ENCODE measurements at places on chromosomes 4 and X.

GRCh38 chr4:8545439-8545765 lies 34.8 kb upstream of the GPR78 start:
- no peak for DNase-seq

DNA sequence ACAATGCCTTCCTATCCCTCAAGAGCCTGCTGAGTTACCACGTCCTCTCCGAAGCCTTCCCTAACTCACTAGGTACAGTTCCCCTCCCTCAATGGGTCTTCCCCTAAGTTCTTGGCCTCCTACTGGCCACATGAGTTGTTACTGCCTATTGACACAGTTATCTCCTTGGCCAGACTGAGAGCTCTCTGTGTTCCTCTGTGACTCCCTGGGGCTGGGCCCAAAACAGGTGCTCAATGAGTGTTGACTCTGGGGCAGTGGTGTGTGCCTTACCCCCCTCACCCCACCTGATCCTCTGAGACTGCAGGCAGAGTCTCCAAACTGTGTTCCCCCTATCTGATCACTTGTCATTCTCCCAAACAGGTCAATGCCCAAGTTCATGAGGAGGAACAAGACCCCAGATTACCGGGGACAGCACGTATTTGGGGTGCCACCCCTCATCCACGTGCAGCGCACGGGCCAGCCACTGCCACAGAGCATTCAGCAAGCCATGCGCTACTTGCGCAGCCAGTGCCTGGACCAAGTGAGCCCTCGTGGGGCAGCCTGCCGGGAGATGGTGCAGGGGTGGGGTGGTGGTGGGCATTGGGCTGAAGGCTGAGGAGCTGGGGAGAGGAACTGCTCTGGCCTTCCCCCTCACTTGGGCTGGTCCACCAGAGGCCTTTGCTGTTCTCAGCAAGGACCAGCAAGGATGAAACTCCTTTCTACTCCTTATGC lies 72.6 kb downstream of the STARD8 start:
- no peak for DNase-seq

DNA sequence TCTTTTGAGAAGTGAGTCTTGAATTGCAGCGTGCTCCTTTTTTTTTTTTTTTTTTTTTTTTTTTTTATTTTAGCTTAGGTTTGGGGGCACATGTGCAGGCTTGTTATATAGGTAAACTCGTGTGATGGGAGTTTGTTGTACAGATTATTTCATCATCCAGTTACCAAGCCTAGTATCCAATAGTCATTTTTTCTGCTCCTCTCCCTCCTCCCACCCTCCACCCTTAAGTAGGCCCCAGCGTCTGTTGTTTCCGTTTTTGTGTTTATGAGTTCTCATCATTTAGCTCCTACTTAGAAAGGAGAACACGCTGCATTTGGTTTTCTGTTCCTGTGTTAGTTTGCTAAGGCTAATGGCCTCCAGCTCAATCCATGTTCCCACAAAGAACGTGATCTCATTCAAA lies 81.3 kb upstream of the TSPAN5 start:
- no peak for DNase-seq

DNA sequence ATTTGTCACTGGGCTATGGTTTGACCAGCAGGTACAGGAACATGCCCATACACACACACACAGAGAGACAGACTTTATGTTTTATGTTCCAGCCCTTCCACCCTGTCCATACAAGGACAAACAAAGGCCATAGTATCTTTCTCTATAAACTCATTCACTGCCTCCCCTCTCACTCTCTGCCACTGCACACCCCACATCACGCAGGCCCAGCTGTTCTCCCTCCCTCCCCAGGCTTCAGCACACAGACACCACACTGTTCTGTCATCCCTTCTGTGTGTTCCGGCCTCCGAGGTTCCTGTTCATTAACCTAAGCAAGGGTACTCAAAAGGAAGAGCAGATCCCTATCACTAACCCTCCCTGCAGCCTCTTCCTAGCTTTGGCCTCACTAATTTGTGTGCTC lies 17.8 kb downstream of the LAS1L start:
- DNase-seq, result no peak

DNA sequence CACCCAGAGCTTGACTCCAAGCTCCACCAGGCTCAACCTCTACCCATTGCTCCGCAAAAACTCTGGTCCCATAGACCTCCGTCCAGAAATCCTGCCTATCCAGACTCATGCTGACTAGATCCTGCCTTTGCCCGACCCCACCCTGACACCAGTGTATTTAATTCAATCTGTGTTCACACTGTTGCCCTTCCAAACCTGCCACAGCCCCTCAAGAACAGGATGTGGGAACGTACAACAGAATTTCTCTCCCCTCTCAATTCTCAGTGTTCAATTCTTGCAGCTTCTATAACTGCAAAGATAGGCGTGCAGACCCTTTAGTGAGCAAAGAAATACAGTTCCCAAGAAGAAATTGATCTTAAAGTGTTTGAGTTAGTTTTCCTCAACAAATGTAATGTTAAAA lies 154.2 kb upstream of the FRG1 start:
- DNase-seq, result no peak

- DNase-seq, result no peak
Observed at GRCh38 chr4:38152305-38152704, 192.1 kb downstream of the PTTG2 start.

GRCh38 chrX:38117485-38117884 lies 103.2 kb downstream of the SRPX start:
- no peak for DNase-seq

DNA sequence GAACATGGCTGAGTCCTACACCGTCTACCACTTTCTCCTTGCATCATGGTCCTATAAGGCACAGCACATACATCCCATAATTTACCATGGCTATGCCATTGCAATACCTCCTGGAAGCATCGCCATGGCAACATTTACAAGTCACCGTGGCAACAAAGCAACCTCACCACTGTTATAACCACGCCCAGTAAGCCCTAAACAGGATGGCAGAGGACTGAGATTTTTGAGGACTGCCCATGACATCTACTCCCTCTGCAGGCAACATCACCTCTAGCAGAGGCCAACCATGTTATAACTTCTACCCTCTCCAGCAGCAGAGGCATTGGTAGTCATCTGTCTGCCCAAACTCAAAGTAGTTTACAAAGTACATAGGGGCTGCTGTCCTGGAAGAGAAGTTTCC lies 29.7 kb downstream of the BCOR start:
- no peak for DNase-seq

DNA sequence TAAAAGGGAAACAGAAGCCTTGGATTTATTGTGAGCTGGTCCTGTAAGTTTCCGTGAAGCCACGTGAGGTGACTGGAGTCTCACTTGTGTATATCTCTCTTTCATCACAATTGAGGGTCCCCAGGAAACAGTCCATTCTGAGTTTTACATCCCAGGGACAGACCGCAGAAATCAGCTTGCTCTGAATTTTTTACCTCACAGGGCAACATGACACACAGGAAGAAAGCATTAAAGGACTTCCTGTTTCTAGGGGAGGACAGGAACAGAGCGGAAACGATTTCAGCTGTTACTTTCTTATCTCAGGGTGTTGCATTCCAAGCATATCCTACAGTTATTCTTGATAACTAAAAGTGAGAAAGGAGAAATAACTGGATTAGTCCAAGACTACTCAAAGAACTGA lies 553.5 kb downstream of the TRAM1L1 start:
- no peak for DNase-seq

- no peak for DNase-seq
Observed at GRCh38 chr4:182245541-182246215, 2.5 kb downstream of the TENM3 start.

DNA sequence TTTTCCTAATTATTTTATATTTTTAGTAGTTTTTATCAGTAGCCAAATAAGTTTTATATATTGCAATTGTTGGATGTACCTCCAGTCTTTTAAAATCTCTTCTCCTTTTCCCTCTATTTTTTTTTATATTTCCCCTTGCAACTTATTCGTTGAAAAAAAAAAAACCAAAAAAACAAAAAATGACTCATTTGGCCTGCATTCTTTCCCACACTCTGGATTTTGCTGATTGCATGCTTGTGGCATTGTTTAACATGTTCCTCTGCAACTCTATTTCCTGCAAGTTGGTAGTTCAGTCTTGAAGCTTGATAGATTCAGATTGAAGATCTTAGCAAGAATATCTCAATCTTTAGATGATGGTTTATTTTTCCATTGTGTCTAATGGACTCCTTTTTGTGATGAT lies 260.6 kb upstream of the BOD1L1 start:
- no peak for DNase-seq

DNA sequence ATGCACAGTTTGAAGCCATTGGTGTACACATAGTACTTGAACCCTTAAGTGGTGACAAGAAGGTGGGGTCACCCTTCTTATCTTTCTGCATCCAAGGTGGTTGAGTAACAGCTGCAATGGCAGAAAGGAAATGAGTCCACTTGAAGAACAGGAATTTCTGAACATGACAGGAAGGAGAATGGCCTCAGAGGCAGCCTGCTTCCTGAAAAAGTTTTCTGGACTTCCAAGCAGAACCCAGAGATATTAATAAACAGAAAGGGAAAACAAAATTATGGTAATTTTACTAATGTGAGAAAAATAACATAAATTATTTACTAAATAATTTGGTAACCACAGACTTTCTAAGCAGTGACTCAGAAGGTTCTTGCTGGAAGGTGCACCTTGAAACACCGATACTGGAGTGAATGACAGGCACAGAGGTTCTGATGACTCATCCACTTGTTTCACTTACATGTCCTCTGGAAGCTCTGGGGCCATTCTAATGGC lies 119.9 kb upstream of the HS3ST1 start:
- no peak for DNase-seq

DNA sequence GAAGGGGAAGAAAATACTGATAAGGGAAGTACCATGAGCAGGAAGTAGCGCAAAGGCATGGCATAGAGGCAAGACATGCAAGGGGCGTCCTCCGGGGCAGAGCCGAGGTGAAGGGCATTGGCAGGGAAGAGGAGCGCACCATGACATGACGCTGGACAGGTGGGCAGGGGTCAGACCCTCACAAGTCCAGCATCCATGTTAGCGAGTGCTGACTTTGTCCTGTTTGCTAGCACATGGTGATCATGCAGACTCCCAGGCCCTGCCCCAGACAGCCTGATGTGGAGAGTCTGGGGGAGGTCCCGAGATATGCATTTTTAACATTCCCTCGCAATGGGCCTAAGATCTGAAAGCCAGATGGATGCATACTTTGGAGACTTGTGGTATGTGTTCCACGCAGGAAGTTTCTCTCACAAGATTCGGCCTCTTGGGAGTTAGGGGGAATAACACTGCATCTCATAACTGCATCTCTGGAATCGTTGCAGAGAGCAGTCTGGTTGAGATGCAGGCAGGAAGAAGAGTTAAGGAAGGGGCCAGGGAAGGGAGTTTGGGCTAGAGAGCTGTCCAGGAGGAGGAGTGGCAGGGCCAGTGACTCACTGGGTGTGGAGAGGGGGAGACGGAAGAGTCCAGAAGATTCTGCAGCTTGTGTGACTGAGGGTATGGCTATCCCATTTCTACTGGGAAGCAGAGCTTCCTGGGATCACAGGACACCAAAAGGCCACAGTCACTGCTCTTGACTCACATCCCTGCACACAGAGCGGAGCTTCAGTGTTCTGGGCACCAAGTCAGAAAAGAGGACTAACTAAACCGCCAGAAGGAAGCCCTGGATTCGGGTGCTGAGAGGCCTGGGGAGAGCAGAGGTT lies 59.7 kb downstream of the FAM184B start:
- DNase-seq, result no peak

- DNase-seq, result no peak
Observed at GRCh38 chr4:60619531-60620305, 580.4 kb upstream of the ADGRL3 start.

DNA sequence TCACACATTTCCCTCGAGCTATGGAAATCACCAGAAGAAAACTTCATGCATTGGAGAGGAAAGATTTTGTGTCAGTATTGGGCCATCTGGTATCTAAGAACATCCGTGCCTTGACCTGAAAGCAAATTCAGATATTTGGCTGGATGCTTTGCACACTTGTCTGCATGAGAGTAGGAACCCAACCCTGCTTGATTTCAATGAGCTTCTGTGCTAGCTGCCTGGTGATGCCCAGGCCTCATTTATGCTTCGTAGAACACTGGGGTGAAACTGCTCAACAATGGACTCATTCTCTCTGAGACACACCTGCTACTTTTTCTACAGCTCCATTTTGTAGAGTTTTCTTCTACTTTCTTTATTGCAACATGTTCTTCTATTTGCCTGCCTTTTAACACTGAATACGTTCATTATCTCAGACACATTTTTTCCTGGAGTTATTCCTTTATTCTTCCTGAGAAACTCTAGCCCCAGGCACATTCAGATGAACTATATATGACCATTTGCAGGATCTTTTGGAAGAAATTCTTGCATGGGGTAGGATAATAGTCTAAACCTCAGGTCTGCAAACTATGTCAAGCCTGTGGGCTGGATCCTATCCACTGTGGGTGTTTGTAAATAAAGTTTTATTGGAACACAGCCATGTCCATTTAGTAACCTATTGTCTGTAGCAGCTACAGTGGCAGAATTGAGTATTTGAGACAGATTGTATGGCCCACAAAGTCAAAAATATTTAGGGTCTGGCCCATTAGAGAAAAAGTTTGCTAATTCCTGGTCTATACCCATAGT lies 83.8 kb upstream of the CLCN4 start:
- no peak for DNase-seq

DNA sequence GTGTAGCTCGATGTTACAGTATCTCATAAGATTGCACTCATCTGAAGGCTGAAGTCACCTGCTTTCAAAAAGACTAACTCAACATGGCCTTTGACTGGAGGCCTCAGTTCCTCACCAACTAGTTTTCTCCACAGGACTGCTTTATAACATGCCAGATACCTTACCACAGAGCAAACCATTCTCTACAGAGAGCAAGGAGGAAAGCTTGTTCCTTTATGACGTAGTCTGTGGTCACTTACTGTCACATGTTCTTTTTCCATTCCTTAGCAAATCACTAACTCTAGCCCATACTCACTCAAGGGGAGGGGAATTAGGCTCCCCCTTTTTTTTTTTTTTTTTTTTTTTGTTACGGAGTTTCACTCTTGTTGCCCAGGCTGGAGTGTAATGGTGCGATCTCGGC lies 3.2 kb downstream of the THAP9 start:
- DNase-seq, result no peak

DNA sequence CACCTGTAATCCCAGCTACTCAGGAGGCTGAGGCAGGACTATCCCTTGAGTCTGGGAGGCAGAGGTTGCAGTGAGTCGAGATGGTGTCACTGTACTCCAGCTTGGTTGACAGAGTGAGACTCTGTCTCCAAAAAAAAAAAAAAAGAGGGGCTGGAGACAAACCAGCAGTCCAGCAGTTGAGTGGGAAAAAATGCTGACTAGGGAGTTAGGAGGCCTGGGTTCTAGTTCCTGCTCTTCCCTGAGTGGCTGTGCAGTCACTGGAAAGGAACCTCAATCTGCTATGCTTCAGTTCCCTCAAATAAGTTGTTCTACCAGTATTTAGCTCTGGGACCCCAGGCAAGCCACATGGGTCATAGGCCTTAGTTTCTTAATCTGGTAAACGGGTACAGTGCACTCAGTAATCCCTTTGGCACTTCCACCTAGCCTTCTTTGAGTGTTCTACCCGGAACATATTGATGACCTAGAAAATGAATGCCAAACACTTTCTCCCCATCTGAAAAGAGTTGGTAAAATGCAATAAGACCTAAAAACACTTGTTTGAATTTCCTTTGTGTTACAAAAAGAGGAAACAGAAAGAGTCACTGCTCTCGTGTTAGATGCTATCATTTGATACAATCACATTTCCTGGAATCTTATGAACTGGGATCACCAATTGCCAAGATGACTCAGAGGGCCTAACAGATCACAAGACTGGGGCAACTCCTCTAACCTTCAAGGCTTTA lies 99.3 kb upstream of the EGFL6 start:
- no peak for DNase-seq

GRCh38 chrX:88886908-88887307 lies 139.9 kb downstream of the CPXCR1 start:
- DNase-seq, result no peak

GRCh38 chrX:97547877-97548578 lies 664.3 kb downstream of the RPA4 start:
- DNase-seq, result no peak

- DNase-seq, result no peak
Observed at GRCh38 chrX:12770440-12770839, 20.8 kb upstream of the PRPS2 start.
